Keratinocyte (primary cell): ENCODE measurements at places on chromosomes 7 and 10.

DNA sequence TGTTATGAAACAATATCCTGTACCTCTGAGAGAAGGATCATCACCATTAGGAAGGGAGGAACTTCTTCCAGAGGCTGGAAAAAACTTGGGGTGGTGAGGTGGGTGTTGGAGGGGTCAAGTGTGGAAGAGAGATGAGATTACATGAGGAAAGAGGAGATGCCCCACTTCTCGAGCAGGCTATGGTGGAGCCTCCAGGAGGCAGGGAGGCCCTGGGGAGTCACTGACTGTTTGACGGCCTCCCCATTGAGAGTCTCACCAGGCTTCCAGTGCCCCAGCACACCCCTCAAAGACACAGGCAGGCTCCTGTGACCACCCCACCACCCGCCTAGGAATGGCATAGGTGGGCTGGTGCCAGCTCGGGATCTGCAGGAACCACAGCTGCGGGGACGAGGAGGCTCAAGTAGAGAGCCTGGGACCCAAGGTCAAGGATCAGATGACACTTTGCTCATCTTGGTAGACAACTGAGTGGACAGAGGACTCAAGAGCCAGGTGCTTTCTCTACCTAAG is 185.3 kb upstream of the GDF10 start:
- DNase-seq: no peak

DNA sequence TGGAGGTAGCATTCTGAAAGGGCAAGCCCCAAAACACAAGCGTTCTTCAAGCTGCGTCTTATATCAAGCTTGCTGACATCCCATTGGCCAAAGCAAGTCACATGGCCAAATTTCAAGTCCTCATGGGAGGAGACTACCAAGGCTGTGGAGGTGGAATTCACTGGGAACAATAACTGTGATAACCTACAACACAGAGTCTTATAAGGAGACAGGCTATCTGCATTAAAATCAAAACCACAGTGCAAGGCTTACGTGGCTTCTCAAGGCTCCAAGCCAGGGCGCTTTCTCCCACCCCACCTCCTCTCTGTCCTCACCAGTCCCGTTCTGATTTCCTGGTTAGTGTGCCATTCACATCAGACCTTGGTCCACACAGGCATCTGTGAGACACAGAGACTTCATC is 39.4 kb downstream of the ADRB1 start:
- no peak for DNase-seq

DNA sequence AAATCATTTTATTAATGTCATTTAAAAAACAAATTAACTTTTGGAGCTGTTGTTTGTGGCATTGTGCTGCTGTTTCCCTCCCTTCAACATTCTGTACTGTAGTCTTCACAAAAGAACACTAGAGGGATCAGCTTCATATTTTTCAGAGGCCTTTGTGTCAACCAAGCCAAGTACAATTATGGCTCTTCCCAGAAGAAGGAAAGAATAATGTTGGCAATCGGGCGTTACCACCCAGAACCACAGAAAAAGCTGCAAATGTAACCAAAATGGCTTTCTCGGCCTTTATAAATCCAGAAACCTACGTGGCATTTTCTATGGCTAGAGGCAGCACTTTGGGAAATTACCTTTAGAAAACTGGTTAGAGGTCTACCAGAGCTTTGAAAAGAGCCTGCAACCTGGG is 98.8 kb upstream of the COL1A2 start:
- DNase-seq: no peak

- no peak for DNase-seq
Measured at GRCh38 chr7:149525280-149525679, 27.7 kb upstream of the ZNF746 start.

DNA sequence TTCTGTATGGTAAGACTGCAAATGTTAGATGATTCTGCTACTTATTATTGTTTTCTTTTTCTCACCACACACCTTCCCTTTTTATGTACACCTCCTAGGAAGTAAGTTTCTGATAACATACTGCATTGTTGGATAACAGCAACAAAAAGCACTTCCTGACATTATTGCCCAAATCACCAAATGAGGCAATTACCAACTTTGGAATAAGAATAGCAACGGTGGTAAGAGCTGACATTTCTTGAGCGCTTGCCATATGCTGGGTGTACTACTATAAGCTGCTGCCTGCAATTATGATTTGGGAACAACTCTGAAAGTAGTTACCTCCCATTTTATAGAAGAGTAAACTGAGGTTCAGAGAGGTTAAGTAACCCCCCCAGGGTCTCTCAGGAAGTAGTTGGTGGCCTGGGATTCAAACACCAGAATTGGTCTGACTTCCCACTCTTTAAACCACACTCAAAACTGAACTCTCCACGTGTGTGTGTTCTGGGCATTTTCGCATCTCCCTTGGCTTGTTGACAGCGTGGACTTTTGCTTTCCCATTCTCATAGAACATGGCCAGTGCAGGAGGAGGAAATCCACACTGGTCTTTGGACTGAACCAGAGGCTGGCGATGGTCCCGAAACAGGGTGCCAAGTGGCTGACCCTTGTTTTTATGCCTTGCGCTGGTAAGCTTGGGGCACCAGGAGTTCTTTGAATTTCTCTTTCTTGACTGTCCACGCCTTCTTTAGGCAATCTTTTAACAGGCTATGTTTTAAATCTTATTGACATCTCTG is 71.4 kb downstream of the TCF7L2 start:
- no peak for DNase-seq
